CD14-positive monocyte (primary cell): ENCODE measurements at places on chromosomes 7 and 10.

- no peak for DNase-seq
These were observed 195.1 kb upstream of the WDR11 start for GRCh38 chr10:120656107-120656506.

DNA sequence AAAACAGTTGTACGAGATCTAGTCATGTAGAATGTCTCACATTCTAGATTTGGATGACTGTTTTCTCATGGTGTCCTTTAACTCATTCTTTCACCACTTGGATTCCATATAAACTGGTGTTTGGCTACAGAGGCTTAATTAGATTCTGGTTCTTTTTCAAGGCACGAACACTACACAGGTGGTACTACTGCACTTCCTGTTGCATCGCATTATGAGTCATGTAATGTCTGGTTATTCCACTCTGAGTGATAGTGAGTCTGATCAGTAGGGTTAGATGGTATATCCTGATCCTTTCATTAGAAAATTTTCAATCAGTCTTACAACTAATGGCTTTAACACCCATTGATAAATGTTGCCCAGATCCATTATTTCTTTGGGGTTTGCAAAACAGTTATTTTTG, 11.2 kb upstream of the AKAP9 start:
- DNase-seq: no peak

DNA sequence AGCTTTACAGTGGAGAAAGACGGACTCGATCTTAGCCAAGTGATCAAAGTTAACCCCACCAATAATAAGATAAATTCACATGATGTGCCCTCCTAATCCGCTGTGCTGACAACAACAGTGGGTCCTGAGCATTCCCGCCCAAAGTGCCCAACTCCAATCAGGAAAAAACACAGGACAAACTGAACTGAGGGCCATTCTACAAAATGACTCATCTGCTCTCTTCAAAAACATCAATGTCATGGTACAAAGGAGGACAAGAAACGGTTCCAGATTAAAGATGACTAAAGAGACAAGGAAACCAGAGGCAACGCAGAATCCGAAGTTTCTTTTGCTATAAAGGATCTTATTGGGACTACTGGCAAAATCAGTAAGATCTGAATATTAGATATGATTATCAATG, 79.4 kb downstream of the CTBP2 start:
- DNase-seq: no peak

GRCh38 chr7:127409629-127410028, 17.1 kb upstream of the ZNF800 start:
- DNase-seq: no peak

DNA sequence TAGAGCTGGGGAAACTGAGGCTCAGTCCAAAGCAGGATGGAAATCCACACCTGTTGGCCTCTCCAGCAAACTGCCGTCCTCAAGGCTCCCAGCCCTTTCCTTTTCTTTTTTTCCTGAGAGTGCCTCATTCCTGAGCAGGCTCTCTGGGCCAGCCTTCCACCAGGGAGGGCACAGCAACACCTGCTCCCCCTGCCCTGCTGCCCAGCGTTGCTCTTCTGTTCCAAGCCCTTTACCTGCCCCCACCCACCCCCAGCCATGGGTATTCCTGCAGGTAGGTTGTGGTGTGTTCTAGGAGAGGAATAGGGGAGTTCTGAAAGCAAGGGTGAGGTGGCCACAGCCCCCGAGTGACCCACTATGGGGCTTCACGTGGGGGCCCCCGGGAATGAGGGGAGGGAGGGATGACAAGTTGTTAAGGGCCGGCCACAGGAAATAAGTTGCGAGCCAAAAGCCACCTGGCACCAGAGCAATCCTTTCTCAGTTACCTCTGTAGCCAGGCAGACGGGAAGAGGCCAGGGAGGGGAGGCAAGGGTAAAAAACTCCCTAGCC, 19.3 kb downstream of the VSIR start:
- DNase-seq: no peak

DNA sequence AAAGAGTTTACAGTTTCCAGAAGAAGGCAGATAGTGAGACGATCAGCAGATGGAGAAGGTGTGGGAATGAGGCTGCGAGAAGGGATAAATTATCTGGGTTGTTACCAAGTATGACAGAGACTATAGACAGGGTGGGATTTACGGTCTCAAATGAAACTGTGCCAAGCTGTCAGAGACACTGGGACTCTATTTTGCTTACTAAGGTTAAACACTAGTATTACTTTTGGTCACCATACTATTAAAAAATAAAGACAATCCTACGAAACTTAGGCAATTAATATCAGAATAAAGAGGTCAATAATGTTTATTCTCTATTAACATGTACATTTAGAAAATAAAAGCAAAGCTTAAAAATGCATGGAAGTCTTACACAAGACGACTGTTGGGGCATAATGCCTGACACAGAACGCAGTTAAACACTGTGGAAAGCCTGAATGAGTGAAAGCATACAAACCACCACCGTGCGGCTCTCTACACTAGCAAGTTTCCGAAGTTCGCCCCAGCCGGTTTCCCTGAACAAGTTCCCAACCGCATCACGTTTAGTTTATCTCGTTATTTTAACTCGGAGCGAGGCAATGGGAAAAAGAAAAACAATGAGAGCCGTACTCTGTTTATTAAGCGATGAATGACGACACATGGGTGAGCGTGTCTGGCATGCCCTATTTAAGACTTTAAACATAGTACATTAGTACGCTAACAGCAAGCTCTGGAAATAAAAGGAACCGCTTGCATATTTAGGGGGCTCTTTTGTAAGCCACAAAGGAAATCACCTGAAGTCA, 909 bp upstream of the CC2D2B start:
- peak; percentile 12 for DNase-seq

DNA sequence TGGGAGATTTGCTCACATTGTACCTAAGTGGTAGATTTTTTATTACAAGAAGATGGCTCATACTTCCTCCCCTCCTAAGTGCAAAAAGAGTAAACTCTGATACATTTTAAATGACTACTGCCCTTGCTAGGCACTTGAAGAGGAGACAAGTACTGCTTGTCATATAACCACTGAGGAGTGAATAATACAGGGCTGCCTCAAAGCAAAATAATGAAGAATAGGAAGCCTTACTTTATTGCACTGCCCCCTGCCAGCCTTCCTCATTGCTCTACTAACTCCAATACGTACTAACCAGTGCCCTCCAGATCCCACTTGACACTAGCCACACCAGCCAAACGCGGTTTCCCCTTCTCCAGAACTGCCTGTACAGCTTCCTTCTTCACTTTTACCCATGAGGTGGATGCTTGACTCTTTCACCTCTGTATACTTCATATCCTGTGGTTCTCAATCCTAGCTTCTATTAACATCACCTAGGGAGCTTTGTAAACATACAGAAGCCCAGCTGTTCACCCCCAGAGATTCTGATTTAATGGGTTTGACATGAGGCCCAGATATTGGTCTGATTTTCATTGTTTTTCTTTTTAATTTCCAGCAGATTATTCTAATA, 11.7 kb upstream of the MTERF1 start:
- DNase-seq: no peak

- no peak for DNase-seq
These were observed 789 bp downstream of the PDGFA start for GRCh38 chr7:518630-519483.

GRCh38 chr7:45048748-45049147, 40.0 kb downstream of the NACAD start:
- DNase-seq: no peak

- DNase-seq: peak; percentile 28
These were observed 4.8 kb downstream of the STRIP2 start for GRCh38 chr7:129438839-129439651.

DNA sequence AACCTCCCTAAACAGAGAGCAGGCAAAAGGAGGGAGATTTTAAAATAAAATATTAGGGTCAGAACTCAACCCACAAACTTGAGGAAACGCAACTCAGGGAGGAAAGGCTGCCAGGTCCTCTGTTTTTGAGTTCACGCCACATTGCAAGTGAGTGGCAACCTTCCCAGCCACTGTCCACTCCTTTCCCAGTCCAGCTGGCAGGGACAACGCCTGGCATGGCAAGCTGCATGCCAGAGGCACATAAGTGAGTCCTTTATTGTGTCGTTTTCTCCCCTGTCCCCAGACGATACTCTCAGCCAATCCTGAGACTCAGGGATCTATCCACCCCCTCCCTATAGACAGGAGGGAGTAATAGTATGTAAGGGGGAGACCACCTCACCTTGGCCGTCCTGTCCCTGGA, 22.4 kb downstream of the FBXW4 start:
- DNase-seq: no peak

DNA sequence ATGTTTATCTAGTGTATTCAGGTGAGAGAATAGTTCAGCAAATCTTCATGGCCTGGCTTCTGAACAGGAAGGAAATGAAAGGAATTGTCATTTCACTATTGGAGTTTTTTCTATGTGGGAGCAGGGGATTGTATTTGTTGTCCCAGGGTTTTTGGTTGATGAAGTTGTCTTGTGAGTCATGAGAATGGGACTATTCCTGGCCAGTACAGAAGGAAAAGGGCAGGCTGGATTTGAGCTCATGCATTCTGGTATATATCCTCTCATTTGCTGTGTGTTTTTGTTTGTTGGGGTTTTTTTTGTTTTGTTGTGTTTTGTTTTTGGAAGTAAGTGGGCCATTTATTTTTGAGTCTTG, 101.2 kb upstream of the MKLN1 start:
- no peak for DNase-seq

DNA sequence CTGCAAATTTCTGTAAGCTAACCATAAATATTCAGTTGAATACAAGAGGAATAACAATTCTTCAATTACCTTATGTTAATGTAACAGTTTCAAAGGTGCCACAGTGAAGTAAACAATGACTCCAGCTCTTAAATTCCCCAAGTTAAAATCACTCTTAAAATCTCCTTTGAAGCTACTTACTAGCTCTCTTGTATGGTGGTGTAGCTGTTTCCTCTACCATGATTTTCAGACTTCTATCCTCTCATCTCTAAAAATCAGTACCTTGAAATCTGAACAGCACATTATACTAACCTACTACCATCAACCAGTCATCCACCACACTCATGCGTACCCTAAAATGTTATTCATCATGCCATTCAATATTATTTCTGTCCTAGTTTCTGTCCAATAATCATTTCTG, 29.6 kb downstream of the JMJD1C start:
- no peak for DNase-seq

GRCh38 chr7:13307040-13307439, 619.6 kb downstream of the ARL4A start:
- DNase-seq: no peak

DNA sequence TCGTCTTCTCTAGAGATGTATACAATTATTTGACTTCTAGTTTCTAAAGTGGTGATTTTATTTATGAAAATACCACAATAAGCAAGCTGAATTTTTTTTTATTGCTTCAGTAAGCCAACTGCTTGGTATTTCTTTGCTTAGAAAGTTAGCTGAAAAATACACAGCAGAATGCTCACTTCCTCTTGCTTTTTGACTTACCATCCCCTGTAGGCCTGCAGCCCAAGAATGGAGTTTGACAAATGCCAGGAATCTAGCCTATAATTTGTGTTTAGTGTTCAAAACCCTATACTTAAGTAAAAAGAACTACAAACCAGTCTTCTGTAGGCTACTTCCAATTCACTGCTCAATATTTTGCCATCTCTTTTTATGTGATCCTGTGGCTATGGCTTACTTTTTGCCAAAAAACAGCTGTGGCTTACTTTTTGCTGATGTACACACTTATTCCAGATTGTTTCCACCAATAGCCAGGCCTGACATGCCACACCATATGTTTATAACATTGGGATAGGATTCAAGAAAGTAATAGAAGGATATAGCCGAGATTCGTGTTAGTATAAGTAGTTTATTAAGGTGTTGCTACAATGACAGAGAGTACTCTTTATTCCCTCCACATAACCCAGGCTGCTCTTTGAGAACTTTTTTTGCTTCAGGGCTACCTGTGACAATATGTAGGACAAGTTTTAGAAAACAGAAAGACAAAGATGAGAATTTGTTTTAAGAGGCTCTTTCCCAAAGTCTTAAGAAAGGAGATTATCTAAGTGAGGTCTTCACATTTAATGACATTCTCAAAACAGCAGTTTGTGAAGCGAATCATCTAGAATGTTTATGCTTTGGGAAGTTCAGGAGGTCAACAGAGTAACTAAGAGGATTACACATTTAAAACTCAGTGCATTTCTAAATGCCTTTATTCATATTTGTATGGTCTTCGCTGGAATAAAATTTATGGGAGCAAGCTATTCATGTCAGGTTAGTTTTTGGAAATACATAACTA, 263.9 kb upstream of the FZD1 start:
- no peak for DNase-seq

DNA sequence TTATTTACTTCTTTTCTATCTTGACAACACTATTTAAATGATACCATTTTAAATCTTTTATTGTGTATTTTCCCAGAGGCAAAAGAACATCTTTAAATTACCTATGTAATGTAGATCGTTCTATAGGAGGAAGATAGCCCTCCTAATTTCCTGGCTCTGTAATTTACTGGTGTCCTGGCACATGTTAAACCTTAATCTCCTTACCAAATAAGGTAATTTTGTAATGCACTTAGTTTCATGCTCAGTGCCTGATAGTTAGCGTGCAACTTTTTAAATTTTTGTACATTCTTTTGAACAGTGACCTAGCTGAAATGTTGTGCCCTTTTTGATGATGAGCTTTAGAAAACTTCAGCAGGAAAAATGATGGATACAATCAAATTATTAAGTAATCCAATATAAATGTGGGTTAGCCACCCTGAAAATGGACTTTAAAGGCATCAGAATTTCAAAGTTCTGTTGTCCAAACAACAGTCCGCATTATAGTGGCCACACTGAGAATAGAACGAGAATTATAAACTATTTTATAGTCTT, 81.4 kb downstream of the ABCB5 start:
- DNase-seq: no peak

- no peak for DNase-seq
These were observed 73.4 kb downstream of the ALOX5 start for GRCh38 chr10:45447416-45447815.

DNA sequence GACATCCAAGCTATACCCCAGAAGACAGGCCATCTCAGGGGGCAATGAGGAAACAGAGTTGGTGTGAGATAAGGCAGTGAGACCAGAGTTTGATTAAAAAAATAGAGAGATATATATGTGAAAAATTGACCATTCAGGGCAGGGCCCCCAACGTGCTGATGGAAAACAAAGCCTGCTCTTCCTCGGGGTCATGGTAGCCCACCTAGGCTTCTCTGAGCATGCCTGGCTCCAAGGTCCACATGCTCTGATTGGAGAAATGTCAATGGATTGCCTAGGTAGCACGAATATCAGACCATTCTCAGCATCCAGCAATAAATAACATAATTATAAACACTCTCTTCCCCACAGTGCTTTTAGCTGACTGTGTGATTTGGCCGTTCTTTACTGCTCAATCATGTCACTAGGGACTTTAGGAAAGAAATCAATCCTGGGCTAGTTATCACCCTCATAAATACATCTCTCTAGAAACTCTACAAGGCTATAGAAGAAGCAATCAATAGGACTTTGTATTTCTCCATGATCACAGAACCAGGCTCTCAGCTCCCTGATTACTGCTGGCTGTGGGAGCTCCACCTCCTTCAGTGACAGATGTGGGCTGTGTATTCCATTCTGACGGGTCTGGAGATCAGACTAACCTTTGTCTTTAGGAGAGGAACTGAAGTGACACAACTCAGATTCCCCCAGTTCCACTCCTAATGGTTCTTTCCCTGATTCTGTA, 766.4 kb downstream of the GRID1 start:
- DNase-seq: no peak
